Osteocyte (in vitro differentiated cells): ENCODE measurements at places on chromosomes 1 and 21.

DNA sequence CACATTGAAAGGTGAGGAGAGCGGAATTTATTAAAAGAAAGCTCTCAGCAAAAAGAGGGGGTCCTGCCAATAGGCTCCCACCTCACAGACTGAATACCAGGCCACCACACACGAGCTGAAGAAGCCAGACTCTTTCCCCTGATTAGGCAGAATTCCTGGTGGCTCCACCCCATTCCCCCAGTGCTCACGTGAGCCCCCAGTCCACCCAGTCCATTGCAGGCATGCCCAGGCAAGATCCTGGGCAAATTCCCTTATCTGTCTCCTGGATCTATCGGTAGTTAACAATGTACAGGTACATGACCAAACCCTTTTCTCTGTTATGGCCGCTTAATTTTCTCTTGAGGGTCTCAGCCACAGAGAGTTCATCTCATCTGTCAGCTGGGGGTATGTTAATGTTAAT is 54.6 kb upstream of the BTG3 start:
- H3K36me3 ChIP-seq, result no peaks in the 10 kb centered on the region
- no peak overlapping the region for H3K4me3 ChIP-seq
- H3K27ac ChIP-seq, result no peak overlapping the region

GRCh38 chr1:167301355-167301754 is 80.7 kb downstream of the POU2F1 start:
- H3K27ac ChIP-seq, result no peak overlapping the region
- H3K27me3 ChIP-seq, result no peaks in the 10 kb centered on the region
- no peak for DNase-seq
- H3K4me1 ChIP-seq, result peaks cover 13% of the 10 kb centered on the region
- H3K36me3 ChIP-seq, result no peaks in the 10 kb centered on the region

DNA sequence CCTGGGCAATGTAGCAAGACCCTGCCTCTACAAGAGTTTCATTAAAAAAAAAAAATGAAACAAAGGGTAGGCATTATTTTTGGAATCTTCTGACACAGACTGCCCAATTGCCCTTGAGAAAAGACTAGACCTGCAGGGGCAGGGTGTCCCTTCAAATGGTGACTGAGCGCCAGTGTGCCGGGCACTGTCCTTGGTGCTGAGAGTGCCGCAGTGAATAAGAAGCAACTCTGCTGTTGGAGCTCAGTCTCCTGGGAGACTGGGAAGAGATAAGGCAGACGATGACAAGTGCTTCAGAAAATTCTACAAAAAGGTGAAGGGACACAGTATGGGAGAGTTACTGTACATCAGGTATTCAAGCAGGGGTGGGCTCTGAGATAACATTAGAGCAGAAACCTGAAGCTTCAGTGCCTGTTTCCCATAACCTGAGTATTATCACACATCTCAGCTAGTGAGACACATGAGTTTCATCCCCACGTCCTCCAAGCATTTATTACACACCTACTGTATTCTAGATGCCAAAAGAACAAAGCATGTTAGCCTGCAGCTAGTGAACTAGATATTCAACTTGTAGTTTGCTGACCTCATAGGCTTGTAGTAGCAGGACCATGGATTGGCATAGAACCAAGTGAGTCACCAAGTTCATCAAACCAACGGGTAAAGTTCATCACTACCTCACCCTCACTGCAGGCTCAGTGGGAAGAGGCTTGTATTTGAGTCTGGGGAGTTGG is 18.4 kb upstream of the RPL11 start:
- H3K36me3 ChIP-seq, result no peaks in the 10 kb centered on the region
- H3K27me3 ChIP-seq, result peaks cover 32% of the 10 kb centered on the region
- DNase-seq, result no peak
- H3K4me3 ChIP-seq, result no peak overlapping the region

GRCh38 chr1:32116531-32116930 is 8.7 kb downstream of the KPNA6 start:
- no peaks in the 10 kb centered on the region for H3K27me3 ChIP-seq
- no peaks in the 10 kb centered on the region for H3K36me3 ChIP-seq
- no peak overlapping the region for H3K4me3 ChIP-seq
- H3K27ac ChIP-seq, result peak overlapping the region; percentile 65
- H3K4me1 ChIP-seq, result peaks cover 32% of the 10 kb centered on the region
- DNase-seq, result no peak

GRCh38 chr1:160826546-160826945 is 30.6 kb downstream of the LY9 start:
- no peaks in the 10 kb centered on the region for H3K36me3 ChIP-seq
- no peak overlapping the region for H3K4me3 ChIP-seq
- no peaks in the 10 kb centered on the region for H3K27me3 ChIP-seq
- H3K27ac ChIP-seq, result no peak overlapping the region
